ENCODE measurements at places on chromosomes 16 and 17.
A peak's percentile ranks its signal among the peaks of the same experiment; 100 is the strongest.

GRCh38 chr17:49783791-49784190 lies 4.7 kb upstream of the KAT7 start:
- no peak for DNase-seq

DNA sequence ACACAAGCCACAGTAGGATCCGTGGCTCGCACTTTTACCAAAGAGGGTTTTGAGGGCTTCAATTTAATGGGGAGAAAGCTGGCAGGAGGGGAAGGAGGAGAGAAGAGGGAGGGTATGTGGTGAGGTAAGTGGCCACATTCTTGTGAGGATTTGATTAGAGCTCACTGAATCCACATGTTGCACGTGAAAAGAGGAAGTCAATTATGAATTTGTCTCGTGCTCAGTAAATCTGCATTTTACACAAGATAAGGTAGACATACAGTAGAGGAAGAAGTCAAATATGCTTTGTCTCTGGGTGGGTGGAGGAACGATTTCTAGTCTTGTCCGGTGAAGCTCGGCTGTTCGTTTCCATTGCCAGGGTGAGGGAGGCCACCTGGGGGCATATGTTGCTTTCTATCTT lies 862 bp downstream of the ZNF232 start:
- no peak for DNase-seq

- DNase-seq = peak; percentile 44
These were observed 81.8 kb downstream of the PRKCB start for GRCh38 chr16:23917621-23918020.

DNA sequence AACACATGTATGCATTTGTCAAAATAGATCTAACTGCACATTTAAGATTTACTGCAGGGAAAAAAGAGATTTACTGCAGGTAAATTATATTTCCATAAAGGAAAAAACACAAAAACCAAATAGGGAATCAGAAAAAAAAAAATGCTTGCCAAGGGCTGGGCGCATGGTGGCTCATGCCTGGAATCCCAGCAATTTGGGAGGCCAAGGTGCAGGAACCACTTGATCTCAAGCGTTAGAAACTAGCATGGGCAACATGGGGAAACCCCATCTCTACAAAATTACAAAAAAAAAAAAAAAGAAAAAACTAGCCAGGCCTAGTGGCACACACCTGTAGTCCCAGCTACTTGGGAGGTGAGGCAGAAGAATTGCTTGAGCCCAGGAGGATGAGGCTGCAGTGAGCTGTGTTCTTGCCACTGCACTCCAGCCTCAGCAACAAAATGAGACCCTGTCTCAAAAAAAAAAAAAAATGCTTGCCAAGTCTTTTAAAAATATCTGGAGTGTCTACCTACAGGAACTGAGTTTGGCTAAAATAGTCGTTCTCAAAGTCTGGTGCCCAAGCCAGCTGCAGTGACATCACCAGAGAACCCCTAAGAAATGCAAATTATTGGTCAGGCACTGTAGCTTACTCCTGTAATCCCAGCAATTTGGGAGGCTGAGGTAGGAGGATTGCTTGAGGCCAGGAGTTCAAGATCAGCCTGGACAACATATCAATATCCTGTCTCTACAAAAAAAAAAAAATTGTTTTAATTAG lies 17.5 kb downstream of the TRIM25 start:
- DNase-seq = no peak

- DNase-seq = peak; percentile 51
These were observed 11.8 kb downstream of the PIK3R6 start for GRCh38 chr17:8855477-8856204.

DNA sequence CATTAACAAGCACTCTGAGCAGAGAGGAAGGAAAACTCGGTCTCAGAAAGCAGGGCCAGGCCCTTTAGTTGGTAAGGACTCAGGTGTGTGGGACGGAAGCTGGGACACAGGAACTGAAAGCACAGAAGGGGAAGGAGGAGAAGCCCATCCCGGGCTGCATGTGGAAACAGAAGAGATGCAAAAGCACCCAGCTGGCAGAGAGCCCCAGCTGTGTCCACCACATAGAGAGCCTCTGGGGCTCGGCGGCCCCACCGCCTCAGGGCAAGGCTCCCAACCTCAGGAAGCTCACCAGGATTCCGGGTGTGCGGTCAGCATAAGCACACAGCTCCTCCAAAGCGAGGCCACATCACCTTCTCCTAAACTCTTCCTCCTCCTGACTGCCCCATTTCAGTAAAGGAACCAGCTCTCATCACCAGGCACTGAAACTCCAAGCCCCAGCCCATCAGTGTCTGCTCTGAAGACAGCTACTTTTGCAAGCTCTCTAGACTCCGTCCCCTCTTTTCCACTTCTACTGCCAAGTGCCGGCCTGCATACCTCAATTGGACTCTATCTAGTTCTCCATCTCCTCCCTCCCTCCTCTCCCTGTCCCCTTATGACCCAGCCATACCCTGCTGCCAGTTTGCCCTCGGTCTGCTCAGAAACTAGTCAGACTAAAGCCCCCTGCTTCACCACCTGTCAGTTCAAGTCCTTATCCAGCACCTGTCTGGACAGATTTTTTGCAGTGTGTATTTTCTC lies 6.0 kb downstream of the ST3GAL2 start:
- no peak for DNase-seq

DNA sequence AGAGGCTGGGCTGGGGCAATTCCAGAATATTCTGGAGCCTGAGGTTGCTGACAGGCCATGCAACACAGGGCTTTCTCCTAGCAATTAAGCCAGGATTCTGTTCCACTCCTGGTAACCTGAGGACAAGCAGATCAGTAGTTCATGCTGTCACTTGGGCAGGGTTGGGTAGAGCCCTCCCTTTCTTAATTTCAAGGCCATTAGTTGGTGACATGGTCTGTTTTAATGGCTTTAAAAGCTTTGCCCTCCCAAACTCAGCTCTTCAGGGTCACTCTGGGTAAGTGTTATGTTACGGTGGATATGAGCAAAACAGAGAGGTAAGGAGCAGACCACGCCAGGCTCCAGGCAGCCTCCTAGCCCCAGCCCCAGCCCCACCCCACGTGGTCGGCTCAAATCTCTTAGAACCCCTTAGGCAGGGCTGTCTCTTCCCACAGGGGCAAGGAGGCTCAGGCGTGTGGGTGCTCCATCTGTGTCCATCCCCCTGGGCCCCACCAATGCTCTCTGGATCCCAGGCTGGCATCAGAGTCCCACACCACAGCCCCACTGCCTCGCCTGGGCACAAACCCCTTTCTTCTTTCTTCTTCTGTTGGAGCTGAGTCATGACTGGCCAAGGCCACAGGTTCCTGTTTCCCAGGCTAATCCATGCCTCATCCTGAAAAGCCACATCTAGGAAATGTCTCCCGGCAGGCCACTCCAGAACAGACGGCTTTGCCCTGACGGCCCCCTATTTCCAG lies 27.5 kb downstream of the CEP295NL start:
- DNase-seq = no peak

GRCh38 chr16:5030251-5030870 lies 3.4 kb downstream of the NAGPA start:
- DNase-seq = no peak

DNA sequence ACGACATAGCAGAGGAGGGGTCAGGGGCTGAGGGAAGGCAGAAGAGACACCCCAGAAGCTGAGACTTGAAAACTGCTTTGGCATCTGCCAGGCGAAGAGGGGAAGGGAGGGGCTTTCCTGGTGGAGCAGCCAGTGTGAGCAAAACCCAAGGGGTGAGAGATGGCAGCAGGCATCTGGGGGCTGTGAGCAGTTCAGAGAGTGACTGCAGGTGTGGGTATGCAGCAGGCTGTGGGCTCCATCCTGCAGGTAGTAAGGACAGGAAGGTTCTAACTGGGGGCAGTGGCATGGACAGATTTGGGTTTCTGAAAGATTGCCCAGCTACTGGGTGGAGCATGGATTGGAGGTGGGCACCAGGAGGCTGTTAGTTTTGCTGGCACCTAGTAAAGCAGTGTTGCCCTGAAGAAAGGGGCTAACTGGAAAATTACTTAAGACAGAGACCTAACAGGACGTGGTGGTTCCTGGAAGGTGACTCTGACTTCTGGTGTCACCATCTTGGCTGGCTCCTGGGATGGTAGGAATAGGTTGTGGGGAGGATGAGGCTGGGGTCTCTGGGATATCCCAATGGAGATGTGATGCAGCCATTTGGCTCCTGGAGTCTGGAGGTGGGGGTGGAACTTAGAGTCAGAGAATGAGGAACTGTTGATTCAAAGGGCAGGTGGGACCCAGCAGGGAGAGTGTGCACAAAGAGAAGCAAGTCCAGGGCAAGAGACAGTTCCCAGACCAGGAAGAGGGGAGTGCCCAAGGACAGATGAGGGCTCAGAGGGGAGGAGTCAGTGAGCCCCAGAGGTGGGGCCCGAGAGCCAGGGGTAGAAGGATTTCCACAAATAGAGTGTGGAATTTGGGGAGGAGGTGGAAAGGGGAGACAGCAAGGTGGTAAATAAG lies 11.2 kb downstream of the BCL7C start:
- DNase-seq = no peak

GRCh38 chr16:87487361-87487924 lies 5.4 kb downstream of the ZCCHC14 start:
- DNase-seq = no peak

- peak; percentile 71 for DNase-seq
These were observed 75.5 kb downstream of the SOCS1 start for GRCh38 chr16:11180489-11180888.

DNA sequence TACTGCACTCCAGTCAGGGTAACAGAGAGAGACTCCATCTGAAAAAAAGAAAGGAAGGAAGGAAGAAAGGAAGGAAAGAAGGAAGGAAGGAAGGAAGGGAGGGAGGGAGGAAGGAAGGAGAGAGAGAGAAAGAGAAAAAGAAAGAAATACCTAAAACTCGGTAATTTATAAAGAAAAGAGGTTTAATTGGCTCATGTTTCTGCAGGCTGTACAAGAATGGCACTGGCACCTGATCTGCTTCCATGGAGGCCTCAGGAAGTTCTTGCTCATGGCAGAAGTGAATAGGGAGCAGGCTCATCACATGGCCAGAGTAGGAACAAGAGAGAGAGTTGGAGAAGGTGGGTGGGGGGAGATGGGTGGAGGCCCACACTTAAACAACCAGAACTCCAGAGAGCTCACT lies 215.2 kb upstream of the IRX3 start:
- DNase-seq = no peak

GRCh38 chr17:81002409-81003361 lies 11.0 kb downstream of the CHMP6 start:
- no peak for DNase-seq

- DNase-seq = no peak
These were observed at the start of gene KRTAP4-3 for GRCh38 chr17:41168121-41168520. Gene KRTAP4-3, minus strand, starts transcription at chr17:41168221. Its CDS starts 49 bp downstream, at chr17:41168172.

DNA sequence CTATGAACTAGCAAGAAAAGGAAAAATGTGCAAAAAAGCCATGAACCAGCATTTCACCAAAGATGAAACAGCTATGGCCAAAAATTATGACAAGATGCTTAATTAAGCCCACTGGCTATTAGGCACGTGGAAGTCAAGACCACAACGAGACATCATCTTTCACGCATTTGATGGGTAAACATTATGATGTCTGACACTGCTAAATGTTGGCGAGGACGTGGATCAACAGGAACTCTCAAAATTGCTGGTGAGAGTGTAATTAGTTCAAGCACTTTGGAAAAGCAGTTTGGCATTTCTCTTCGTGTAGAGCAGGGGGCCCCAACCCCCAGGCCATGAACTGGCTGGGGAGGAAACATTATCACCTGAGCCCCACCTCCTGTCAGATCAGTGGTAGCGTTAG lies 39.6 kb upstream of the ADGRG1 start:
- no peak for DNase-seq

GRCh38 chr16:53489755-53490154 lies 13.3 kb downstream of the AKTIP start:
- no peak for DNase-seq

GRCh38 chr17:65559461-65559803 lies 2.0 kb downstream of the AXIN2 start:
- no peak for DNase-seq

GRCh38 chr17:78793968-78794367 lies 11.9 kb upstream of the CYTH1 start:
- DNase-seq = no peak

GRCh38 chr17:73510981-73511718 lies 133.1 kb downstream of the SDK2 start:
- no peak for DNase-seq

- DNase-seq = no peak
These were observed 29.9 kb downstream of the CFAP20 start for GRCh38 chr16:58099097-58099955.

DNA sequence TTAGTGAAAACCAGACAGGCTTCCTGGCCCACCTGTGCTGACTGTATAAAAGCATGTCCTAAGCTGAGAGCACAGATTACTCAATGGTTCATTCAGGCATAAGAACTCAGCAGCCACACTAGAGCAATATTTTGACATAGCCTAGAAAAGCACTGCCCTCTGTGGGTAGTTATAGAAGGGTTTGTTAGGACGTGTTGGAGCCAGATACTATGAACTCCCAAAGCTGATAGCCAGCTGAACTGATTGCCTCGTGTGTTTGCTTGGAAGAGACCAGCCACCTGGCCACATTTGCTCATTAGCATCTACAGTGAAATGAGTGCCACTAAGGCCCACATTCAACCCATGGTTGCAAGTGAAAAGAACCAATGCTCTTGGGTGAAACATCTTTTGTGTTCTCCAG lies 30.8 kb upstream of the ABCA5 start:
- no peak for DNase-seq

DNA sequence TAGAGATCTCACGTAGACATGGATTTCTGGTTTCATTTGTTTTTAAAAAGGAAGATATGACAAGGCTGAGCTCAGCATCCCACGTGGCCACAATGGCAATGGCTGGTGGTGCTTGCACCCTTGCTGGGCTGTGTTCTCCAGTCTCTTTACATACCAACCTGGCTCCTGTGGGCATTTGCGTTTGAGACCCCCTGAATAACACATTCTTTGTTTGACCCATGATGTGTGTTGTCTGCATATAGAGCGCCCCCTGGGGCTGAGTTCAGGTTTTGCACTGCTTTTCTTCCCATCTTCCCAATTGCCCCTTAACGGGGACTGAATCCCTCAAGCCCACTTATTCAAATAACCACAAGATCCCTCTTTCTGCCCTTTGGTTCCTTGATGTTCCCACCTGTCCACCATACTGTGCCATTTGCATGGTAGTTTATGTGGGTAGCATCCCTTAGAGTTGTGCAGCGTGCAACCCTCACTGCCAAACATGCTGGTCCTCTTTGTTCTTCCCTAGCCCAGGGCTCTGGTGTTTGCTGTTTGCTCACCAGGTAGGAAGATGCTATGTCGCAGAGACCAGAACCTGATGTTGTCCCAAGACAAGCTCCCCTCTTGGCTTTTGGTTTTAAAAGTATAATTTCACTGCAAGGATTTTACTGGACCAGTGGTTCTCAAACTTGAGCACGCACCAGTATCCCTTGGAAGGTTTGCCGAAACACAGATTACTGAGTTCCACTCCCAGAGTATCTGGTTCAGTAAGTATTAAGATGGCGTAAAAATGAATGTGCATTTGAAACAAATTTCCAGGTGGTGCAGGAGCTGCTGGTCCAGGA lies 38.5 kb upstream of the NKD1 start:
- DNase-seq = peak; percentile 51
